ENCODE measurements at places on chromosomes 12 and 14. TPM values are rescaled to one million over a fixed set of nuclear protein-coding genes. Genes with fewer than 3 reads are reported as not detected.

DNA sequence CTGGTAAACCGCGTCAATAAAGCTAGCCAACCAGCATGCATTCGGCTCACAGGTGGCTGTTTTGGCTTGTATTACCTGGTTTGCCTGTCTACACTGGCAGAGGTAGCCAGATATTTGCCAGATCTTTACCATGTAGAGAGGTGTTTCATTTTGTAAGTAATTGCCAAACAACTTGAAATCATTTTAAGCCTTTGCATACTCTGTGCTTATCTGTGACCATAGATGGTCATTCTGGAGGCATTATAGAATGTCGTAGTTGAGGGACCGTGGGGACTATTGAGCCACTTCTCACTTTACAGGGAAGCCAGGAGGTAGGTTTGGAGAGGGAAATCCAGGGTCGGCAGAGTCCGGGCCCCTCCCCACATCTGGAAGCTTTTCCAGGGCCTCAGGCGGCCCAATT is 5.9 kb downstream of the ADGRD1 start:
- peaks cover 5% of the 10 kb centered on the region for H3K27me3 ChIP-seq
- H3K4me1 ChIP-seq, result no peaks in the 10 kb centered on the region
- no peak overlapping the region for H3K27ac ChIP-seq
- H3K36me3 ChIP-seq, result no peaks in the 10 kb centered on the region
- H3K4me3 ChIP-seq, result no peak overlapping the region

- no peak for DNase-seq
- H3K27me3 ChIP-seq, result no peaks in the 10 kb centered on the region
- H3K27ac ChIP-seq, result no peak overlapping the region
Observed at GRCh38 chr12:90653040-90653439, 301.9 kb downstream of the CCER1 start.

- no peak overlapping the region for H3K27ac ChIP-seq
Observed at GRCh38 chr12:79344855-79345847, 345.6 kb downstream of the PAWR start.

GRCh38 chr14:75175677-75176141 is 703 bp downstream of the TMED10 start:
- H3K27me3 ChIP-seq, result peaks cover 2% of the 10 kb centered on the region
- DNase-seq, result no peak
- H3K4me3 ChIP-seq, result peak overlapping the region; percentile 83
- peak overlapping the region; percentile 93 for H3K27ac ChIP-seq

DNA sequence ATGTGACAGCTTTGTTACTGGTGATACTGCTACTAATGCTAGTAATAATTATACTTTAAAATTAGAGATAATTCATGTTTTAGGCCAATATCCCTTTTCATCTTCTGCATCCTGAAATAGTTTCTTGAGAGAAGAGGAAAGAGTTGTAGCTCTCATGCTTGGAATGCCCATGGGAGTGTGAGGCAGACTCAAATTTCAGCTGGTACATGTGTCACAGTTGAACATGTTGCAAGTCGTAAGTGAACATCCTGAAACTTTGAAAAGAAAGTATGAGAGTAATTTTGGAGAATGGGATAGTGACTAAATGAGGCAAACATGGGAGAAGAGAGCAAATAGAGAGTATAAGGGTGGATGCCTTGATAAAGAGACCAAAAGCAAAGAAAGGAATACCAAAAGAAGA is 168.0 kb downstream of the TMTC3 start:
- H3K4me3 ChIP-seq, result no peak overlapping the region
- no peak for DNase-seq
- H3K4me1 ChIP-seq, result no peaks in the 10 kb centered on the region
- H3K36me3 ChIP-seq, result no peaks in the 10 kb centered on the region
- no peak overlapping the region for H3K27ac ChIP-seq

Gene LRRC9
- total RNA-seq, result not detected

Gene SIX4
- 0.02 TPM for total RNA-seq

Gene LMNTD1
- total RNA-seq, result not detected
